ENCODE measurements at places on chromosomes 13 and 19.

GRCh38 chr19:18473706-18474087 is 35.8 kb upstream of the ISYNA1 start:
- no peak for DNase-seq

GRCh38 chr19:57506163-57506562 is 6.4 kb downstream of the ZNF773 start:
- no peak for DNase-seq

DNA sequence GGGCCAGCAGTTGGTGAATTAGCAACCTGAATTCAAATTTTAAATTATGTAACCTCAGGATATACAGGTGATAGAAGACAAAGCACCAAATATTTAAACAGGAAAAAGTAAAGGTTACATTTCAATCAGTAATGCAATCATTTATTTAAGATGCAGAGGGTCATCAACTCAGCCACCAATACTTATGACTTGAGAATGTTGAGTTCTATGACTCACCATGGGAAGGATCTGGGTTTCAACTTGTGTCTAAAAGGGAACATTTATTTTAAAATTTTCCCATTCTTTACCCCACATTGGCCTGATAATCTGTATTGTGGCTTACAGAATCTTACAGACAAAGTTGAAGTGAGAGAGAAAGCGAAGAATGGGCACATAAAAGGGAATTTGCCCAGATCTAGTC is 418.0 kb downstream of the NDFIP2 start:
- DNase-seq = no peak

GRCh38 chr13:46622630-46623256 is 69.8 kb downstream of the LRCH1 start:
- DNase-seq = no peak

- no peak for DNase-seq
These were observed 185.4 kb upstream of the SERP2 start for GRCh38 chr13:44188257-44188656.

DNA sequence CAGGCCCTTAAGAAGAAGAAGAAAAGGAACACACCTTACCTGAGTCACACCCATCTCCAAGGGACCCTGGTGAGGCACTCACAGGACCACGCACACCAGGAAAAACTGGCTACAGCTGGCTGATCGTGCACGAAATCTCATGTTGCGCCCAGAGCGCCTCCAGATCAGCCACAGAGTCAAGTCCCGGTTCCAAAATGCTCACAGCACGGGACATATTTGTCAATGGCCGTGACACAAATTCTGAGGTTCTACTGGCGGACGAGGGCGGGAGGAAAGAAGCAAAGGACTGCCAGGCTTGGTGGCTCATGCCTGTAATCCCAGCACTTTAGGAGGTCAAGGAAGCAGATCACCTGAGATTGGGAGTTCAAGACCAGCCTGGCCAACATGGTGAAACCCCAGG is 21.5 kb downstream of the SH3GL1 start:
- no peak for DNase-seq

- DNase-seq = peak; percentile 77
These were observed 1.4 kb upstream of the ICAM1 start for GRCh38 chr19:10269333-10270179.

DNA sequence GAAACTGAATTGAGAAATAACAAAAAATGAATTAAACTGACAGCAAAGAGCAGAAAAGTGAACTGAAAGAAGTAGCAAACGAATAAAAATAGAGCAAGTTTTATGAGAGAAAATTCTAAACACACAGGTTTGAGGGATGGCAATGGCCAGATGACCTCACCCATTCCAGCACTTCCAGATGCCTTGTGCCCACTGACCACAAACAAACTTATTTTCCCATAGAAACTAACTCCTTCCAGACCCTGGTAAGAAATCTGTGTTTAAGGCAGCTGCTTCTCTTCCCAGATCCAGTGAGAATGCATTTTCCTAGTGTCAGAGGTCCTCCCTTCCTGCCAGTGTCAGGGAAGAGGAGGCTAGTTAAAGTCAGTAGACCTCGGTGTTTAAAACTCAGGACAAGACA is 51.7 kb downstream of the RXFP2 start:
- DNase-seq = no peak

DNA sequence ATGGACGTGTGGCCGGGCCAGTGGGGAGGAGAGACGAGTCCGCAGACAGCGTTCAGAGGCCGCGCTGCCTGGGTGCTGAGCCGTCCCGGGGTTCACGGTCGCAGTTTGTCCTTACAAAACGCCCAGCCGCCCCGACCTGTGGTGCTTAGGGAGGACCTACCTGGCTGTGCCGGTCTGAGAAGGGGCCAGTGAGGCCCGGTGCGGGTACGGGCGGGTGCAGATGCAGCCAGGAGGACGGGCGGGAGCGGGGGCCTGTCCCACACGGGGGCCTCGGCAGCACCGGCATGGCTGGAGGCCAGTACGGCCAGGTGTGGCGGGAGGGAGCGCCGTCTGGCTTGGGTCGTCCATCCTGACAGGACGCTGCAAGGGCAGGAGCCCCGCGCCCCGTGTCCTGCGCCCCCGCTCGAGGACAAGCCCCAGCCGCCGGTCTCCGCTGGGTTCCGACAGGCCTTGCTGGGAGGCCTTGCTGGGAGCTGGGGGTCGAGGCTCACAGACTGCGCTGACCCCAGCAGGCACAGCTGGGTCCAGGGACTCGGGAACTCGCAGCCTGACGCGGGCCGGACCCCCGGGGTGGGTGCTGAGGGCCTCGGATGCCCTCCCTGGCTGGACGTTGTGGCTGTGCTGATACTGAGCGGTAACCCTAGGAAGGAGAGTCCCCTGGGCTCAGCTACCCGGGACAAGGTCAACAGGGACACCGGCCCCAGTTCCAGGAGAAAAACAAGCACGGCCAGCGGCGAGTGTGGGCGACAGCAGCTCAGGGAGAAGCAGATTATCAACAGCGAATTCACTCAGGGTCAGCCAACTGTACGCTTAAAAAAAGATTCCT is 5.3 kb upstream of the PROZ start:
- DNase-seq = no peak

- no peak for DNase-seq
These were observed 73.4 kb upstream of the POMP start for GRCh38 chr13:28585561-28585960.

DNA sequence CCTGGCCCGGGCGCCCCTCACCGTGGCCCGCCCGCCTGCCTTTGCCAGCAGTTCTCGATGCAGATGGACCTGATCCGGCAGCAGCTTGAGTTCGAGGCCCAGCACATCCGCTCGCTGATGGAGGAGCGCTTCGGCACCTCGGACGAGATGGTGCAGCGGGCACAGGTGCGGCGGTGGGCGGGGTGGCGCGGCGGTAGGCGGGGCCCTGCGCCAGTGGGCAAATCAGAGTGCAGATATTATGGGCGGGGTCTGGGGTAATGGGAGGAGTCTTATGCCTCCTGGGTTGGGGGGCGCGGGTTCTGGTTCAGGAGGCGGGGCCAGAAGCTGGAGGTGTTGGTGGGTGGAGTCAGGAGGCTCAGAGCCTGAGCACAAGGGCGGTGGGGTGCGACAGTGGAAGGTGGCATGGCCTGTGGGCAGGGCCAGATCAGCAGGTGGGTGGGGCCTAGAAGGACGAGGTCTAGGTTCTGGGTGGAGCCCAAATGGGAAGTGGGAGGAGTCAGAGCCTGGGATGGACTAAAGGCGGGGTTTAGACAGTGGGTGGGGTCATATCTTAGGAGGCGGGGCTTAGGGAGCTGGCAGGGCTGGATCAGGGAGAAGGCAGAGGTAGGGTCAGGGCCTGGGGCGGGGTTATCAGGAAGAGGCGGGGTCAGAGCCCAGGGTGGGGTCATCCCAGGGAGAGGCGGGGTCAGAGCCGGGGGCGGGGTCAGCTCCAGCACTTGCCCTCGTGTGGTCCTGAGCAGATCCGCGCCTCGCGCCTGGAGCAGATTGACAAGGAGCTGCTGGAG is 5.6 kb downstream of the APC2 start:
- peak; percentile 55 for DNase-seq

GRCh38 chr13:29137016-29137415 is 316.9 kb downstream of the MTUS2 start:
- no peak for DNase-seq

- DNase-seq = no peak
These were observed 201.5 kb upstream of the GPR12 start for GRCh38 chr13:26961890-26962615.

- no peak for DNase-seq
These were observed 38.7 kb downstream of the CYP4F2 start for GRCh38 chr19:15859187-15859586.

GRCh38 chr13:109734002-109734785 is 52.2 kb downstream of the IRS2 start:
- DNase-seq = no peak

GRCh38 chr13:27635266-27635665 is 13.6 kb downstream of the POLR1D start:
- DNase-seq = no peak

- no peak for DNase-seq
These were observed 437.6 kb upstream of the ARGLU1 start for GRCh38 chr13:107005577-107005976.

- DNase-seq = no peak
These were observed 55.8 kb downstream of the VAV1 start for GRCh38 chr19:6828306-6828697.

DNA sequence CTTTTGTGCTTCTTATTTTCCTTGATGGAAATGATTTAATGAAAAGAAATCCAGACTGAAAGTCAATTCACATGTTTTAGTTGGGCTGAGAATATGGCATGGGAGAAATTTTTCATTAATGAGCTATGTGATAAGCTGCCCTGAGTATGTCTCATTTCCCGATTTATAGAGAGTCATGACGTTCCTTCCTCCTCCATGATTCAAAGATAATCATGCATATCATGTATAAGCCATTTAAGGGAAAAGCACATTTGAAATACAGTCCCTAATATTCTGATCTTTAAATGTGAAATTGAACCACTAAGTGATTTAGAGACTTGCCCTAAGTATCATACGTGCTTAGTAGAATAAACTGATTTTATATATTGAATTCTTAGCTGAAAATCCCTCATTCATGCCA is 840.9 kb downstream of the PCDH17 start:
- no peak for DNase-seq

DNA sequence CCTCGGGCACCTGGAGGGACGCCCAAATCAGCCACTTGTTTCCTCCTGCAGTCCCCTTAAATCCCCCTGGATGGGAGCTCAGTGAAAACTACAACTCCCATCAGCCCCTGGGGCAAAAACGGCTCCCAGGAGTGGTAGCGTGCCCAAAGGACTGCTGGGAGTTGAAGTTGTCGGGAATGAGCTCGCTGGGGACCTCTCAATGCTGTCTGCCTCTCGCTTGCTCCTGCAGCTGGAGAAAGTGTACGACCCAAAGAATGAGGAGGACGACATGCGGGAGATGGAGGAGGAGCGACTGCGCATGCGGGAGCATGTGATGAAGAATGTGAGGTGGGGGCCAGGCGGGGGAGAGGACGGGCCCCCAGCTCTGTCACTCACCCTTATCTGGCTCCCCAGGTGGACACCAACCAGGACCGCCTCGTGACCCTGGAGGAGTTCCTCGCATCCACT is 14.7 kb upstream of the DHDH start:
- DNase-seq = no peak

DNA sequence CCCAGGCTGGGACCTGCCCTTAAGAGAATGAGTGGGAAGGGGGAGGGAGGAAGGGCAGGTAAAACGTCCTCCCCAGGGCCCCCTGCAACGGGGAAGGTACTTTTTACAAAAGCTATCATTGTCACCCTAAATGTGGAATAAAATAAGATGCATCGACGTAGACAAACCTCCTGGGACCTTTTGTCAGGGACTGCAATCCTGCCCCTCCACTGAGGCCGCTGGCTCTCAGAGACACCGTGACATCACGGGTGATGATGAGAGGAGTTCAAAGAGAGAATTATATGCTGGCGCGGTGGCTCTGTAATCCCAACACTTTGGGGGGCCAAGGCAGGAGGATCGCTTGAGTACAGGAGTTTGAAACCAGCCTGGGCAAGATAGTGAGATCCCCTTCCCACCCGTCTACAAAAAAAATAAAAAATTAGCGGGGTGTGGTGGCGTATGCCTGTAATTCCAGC is 1.8 kb upstream of the MYBPC2 start:
- DNase-seq = no peak

GRCh38 chr13:49938921-49939320 is 2.8 kb upstream of the SPRYD7 start:
- no peak for DNase-seq

DNA sequence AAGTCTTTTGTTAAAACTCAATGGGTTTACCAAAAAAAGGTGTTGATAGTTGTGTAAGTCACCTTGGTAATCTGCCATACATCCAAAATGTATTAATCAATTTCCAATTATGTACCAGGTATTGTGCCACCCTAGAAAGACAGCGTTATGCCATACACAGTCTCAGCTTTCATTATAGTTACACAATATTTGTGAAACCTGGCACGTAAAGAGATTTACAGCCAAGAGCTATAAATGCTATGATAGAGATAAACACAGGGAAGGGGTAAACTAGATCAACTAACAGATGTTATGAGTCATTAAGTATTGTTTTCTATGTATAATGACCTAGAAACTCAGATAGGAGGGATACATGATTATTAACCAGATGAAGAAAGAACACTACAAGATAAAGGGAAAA is 725.6 kb upstream of the SLITRK5 start:
- DNase-seq = no peak

- no peak for DNase-seq
These were observed 5.8 kb upstream of the CEACAM21 start for GRCh38 chr19:41570179-41570578.

GRCh38 chr13:89455741-89456140 is 1784.6 kb downstream of the SLITRK5 start:
- no peak for DNase-seq

DNA sequence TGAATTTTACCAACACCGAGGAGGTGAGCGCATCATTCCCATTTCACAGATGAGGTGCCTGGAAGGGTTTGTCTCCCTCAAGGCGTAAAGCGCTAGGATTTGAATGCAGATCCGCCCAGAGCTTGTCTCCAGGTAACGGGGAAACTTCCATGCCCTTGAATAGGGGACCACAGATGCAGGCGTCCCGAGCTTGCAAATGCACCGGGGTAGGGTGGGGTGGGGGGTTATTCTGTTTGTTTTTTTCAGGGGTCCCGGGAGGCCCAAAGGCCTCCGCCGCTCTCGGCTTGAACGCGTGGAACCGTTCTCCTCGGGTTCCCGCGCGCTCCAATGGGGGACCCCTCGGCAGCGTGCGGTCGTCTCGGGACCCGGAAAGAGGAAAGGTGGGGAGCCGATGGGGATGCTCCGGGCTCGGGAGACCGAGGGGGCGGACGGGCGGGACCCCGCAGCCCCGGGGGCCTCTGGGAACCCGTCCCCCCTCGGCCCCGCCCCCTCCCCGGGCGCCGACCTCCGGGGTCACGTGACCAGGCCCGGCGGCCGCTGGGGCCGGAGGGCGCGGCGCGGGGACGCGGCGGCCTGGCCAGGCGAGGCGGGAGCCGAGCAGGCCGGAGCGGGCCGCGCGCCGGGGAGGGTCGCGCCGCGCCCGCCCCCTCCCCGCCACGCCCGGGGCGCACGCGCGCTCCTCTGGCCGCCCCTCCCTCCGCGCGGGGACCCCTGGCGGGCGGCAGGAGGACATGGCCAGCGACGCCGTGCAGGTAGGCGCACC is at the start of gene PKN1:
Gene PKN1 (plus strand): TSS at position 516 of the 763 bp plus-strand sequence. CDS start 216 bp downstream, at position 732.
- no peak for DNase-seq

DNA sequence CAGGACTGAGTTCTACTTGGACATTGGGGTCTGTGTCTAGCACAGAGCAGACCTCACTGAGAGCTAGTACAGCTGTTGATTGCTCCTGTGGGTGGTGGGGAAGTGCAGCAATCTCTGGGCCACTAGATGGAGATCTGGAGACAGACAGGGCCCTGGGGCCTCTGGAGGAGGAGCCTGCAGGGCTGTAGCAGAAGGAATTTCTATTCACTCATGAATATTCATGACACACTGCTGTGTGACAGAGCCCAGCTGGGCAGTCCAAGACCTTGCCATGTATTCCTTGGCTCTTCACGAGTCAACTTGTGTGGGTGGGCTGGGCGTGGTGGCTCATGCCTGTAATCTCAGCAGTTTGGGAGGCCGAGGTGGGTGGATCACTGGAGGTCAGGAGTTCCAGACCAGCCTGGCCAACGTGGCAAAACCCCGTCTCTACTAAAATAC is 37.5 kb downstream of the SUGP2 start:
- no peak for DNase-seq

Data from stimulated activated CD4-positive, alpha-beta T cell treated with anti-CD3 and anti-CD28 coated beads, Interleukin-15, amount 100 ng/mL, for 48 hours (primary cell).